ENCODE measurements at places on chromosomes 5 and 9.

- no peak for DNase-seq
Measured at GRCh38 chr9:113668061-113668460, 204.5 kb downstream of the RGS3 start.

DNA sequence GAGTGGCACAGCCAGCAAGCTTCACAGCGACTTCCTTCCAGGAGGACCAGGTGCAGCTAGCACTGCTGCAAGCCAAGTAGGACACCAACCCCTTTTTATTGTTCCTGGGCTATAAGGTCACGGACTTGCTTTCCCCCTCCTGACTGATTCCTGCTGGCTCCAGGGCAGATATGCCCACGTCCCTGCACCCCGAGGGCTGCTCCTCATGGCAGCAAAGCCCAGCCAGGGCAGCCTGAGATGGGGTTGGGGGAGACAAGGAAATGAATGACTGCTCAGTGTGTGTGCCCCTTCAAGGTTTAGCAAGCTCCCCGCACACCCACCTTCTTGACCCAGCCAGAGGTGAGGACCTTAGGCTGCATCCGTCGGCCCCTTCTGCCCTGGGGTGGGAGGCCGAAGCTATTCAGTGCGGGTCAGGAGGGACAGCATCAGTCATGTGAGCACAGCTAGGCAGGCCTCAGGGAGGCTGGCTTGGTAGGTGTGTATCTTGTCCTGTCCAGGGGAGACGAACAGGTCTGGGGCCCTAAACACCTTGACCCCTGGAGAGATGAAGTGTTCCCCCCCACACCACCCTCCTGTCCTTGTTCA, 136.2 kb upstream of the PHYKPL start:
- no peak for DNase-seq

GRCh38 chr5:107580889-107581820, 89.6 kb downstream of the EFNA5 start:
- no peak for DNase-seq

DNA sequence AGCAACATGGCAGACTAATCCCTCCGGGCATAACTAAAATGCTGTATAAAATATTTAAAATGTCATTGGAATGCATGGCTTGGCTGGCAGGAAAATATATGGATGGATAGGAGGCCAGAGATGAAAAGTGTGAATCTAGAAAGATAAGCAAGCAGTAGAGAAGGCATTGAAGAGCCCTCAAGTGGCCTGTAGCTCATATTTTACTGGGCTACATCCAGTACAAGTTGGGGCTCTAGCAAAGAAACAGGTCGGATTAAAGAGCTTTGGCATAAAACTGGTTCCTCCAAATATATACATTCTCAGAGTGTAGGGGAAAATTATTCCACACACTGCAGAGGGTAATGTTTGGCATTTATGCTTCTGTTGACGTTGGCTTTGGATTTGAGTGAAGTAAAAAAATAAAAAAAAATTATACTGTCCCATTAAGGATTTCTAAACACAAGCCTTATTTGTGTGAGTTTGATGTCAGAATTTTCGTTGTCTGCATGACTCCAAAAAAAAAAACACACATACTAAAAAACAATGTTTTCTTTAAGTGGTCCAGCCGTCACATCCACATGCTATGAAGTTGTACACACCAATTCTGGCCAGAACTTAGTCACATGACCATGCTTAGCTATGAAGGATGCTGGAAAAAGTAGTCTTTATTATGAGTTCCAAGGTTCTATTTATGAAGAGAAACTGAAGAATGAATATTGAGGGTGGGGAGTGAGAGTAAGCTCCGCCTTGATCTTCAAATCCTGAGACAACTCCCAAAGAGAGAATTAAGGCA, 147.0 kb downstream of the TLE1 start:
- no peak for DNase-seq

GRCh38 chr5:32222723-32223470, 48.8 kb upstream of the GOLPH3 start:
- DNase-seq, result no peak

DNA sequence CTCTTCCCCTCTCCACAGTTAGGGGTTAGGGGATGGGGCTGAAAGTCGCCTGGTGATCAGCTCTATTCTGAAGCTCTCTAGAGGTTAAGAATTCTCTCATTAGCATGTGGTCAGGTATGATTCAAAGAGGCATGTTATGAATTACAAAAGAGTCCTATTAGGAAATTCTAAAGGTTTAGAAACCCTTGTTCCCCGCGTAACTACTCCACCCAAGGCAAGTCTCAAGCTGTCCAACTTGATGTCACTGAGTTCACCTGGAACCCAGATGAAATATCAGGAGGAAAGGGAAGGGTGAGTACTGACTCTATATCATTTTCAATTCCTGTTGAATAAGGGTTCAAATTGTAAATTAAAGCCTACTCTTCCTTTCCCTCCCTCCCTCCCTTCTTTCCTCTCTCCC, 18.1 kb upstream of the RNF145 start:
- no peak for DNase-seq
